ENCODE measurements at places on chromosomes 13 and 19.

DNA sequence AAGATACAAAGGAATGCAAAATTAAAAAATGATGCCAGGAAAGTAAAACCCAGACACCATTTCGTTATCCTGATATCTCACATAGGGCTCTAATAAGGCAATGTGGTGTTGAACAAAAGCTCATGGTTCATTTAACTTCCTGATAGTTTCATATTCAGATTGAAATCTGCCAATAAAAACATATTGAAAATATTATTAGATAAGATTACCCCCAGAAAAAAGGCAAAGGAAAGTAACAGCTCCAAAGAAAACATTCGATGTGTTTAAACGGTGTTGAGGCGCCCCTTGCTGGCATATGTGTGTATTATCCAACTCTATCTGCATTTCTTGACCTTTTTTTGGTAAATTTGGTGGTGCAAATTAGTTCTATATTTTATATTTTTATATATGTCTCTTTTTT lies 75.9 kb downstream of the ESD start:
- DNase-seq, result no peak

GRCh38 chr13:40337651-40338050 lies 328.8 kb downstream of the FOXO1 start:
- DNase-seq, result no peak

DNA sequence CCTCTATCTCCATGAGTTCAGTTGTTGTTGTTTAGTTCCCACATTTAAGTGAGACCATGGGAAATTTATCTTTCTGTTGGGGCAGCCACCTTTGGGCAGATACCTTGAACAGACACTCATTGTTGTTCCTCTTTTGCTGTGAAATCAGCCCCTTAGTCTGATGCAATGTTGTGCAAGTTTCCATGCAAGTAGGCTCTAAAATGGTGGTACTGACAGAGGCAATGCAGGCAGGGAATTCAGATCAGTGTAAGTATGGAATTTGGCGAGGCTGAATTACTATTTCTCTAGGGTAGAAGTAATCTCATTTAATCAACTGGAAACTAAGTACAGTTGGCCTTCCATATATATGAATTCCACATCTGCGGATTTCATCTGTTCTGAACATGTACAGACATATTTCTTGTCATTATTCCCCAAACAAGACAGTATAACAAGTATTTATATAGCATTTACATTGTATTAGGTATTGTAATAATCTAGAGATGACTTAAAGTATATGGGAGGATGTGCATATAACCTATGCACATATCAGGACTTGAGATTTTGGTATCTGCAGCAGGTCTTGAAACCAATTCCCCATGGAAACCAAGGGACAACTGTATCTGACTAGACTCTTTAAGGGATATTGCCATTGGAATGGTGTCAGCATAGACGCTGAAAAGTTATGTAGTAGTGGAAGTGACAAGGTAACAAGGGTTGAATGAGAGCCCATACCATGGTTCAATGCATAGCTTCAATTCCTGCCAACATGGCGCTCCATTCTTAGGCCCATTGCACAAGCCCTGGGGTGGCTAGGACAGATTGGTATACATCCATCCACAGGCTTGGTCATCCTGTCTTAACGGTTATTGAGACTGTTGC lies 281.5 kb upstream of the HTR2A start:
- DNase-seq, result no peak

DNA sequence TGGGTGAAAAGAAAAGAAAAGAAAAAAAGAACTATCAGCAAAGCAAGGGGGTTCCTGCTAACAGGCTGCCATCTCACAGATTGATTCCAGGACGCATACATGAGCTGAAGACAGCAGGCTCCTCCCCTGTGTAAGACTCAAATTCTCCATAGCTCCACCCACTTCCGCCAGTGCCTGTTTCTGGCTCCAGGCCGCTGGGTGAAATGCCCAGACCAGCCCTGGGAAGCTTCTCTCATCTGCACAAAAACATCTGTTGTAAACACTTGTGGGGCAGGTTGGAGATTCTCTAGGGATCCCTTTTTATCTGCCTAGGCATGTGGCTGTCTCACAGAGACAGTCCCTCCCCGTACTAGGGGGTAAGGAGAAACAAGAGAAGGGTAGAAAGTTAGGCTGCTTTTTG lies 1054.4 kb upstream of the SPRY2 start:
- DNase-seq, result no peak

GRCh38 chr13:91078093-91078679 lies 269.3 kb upstream of the MIR17HG start:
- DNase-seq, result no peak

DNA sequence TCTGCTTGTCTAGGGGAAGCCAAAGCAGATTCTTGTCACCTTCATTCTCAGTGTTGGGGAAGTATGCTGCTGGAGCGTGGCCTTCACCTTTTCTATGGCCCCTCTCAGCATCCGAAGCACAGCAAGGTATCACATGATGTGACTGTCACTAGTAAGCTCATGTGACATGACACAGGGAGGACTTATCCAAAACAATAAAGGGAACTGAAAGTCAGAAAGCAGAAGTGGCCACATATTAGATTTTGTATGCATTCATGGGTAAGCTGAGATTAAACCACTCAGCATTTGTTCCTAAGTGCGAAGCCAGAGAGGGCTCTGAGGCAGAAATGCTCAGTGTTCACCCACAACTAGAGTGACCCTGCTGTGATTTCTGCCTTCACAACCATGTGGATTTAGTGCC lies 72.8 kb upstream of the PCDH8 start:
- DNase-seq, result no peak

GRCh38 chr13:49450105-49450819 lies 6.2 kb downstream of the SETDB2 start:
- DNase-seq, result no peak

DNA sequence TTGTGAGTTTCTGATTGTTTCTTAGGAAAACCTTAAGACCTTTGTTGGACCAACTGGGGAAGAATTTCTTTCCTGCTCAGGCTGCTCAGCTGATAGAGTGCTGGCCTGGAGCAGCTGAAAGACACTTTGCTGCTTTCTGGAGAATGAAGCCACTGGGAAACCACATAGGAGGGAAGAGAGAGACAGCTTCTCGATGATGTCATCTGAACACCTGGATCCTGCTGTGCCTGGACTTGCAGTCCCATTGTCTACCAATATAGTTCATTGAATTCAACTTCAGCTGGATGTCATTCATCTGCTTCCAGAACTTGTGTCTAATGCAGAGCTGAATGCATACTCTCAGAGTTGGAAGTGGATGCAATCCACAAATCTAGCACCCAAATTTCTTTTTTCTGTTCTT lies 34.3 kb upstream of the TSHZ3 start:
- DNase-seq, result no peak

DNA sequence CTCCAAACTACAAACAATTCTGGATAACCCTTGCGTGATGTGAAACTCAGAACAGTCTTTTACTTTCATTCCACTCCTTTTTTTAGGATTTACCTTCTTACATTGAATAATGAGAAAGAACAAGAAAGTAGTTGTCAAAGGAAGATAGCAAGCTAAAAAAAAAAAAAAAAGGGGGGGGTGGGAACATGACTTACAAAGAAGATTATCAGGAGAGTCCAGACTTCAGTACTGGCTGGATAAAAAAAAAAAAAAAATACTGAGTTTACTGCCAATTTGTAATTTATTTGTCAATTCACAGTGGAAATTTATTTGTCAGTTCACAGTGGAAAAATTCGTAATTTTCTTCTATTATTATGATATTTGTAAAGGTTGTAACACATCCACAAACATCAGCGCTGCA lies 792.4 kb upstream of the SLITRK5 start:
- DNase-seq, result no peak

- DNase-seq, result no peak
Observed at GRCh38 chr19:20660473-20661140, 764 bp downstream of the ZNF626 start.

- DNase-seq, result no peak
Observed at GRCh38 chr19:992670-993055, 7.6 kb upstream of the GRIN3B start.

DNA sequence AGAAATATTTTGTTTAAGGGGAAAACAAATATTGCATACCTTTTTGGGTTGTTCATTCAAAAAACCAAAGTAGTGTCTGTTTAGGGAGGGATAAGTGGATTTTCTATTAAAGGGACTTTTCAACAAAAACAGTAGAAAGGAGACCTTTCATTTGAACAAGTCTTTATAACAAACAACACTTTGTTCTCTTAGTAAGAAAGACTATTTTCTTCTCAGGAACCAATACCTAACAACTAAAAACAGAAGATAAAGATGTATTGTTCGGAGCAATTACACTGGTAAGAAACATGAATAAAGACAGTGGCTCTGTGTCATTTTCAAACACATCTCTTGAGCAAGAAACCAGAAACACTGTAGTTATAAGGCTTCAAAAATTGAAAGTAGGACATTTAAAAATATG lies 1610.1 kb upstream of the PCDH20 start:
- DNase-seq, result no peak

DNA sequence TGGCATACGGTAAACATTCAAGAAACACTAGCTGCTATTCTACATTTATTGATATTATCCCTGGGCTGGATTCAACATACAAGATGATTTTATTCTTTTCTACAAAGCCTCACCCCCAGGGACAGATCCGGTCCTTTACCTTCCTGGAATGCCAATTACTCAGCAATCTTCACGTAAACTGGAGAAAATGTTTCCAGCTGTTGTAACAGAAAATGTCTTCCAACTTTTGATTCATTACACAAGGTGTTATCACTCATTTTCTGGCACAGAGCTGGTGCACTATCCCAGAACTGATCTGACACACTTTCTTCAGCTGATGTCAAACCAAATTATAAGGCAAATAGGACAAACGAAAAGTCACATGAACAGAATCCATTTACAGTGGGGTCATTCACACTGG lies 33.1 kb downstream of the DCLK1 start:
- DNase-seq, result no peak

- no peak for DNase-seq
Observed at GRCh38 chr13:47277774-47278173, 380.9 kb upstream of the HTR2A start.

DNA sequence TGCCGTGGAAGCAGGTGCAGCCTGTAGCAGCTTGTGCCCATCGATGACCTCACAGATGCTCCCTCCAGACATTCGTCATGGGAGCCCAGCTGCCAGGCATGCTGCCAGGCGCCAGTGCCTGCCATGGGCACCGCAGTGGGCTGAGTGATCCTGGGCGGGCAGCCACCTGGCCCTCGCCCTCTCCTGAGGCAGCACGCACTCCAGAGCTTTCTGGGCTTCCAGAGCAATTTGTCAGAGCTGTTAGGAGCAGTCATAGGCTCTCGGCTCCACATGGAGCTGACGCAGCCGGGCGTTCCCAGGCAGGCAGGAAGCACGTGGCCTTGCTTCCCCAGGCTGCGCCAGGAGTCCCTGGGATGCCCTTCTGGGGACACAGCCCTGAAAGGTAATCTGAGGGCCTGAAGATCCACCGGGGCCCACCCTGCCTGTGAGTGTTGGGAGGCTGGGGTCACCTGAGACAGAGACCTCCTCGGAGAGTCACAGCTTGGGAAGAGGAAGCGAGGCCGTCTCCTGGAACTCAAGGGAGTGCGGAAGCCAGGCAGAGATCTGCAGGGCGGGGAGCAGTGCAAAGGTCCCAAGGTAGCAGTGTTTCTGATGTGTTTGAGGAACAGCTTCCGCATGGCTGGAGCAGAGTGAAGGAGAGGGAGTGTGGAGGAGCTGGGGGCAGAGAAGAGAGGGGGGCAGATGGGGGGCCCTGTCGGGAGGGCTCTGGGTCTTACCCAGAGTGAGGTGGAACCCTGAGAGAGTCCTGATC lies 50.6 kb downstream of the DPF1 start:
- no peak for DNase-seq

GRCh38 chr19:30036154-30037129 lies 94.4 kb downstream of the URI1 start:
- no peak for DNase-seq

- DNase-seq, result no peak
Observed at GRCh38 chr13:111209613-111210012, 94.5 kb downstream of the ARHGEF7 start.

GRCh38 chr19:39304185-39304513 lies 7.9 kb downstream of the IFNL1 start:
- no peak for DNase-seq

DNA sequence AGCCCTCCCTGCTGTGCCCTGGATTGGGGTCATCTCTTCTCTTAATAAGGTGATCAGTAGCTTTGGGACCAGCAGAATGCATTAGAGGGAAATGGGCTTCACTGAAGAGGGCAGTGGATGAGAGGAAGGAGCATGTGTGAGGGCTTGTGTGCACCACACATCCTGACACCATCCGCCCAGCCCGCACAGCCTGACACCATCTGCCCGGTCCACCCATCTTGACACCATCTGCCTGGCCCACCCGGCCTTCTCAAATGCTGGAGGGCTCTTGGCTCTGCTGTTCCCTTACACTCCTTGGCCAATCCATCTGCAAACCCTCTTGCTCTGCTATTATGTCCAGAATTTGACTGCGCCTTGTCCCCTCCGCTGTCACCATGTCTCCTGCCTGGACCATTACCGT lies 41.8 kb downstream of the BICRA start:
- no peak for DNase-seq

DNA sequence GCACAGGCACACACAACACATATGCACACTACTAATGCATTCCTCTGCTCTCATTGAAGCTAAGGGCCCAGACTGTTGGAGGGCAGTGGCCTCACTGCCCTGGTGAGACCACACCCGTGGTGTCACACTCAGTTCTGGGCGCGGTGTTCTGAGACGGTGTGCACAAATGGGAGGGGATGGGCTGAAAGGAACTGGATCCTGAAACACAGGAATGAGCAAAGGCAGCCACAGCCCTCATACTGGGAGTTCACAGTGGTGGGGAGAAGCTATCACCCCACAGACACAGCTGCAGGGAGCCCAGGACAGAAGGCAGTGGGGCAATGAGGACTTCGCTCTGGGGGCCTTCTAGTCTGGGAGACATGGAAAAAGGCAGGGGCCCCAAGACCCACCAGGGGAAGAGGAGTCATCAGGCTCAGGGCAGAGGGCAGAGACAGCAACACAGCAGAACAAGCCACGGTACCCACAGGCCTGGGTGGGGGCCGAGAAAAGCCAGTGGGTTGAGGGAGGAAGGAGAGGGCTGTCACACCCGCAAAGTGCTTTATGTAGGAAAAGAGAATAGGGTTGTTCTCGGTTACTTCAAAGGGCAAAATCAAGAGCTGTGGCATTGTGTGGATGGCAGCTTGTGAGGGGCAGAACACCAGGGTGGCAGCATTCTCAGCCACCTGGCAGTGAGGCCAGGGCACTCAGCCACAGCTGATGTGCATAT lies 75.4 kb upstream of the GPR183 start:
- DNase-seq, result no peak

- no peak for DNase-seq
Observed at GRCh38 chr13:99289674-99290337, 17.4 kb downstream of the GPR183 start.

All from stimulated activated CD8-positive, alpha-beta memory T cell treated with anti-CD3 and anti-CD28 coated beads, Interleukin-2, amount 100 ng/mL, for 1 hour (primary cell).